ENCODE measurements at places on chromosomes 7 and 10. TPM values are rescaled to one million over a fixed set of nuclear protein-coding genes. Genes with fewer than 3 reads are reported as not detected.

Gene NME8
- polyA plus RNA-seq: 0.27 TPM

Gene GPR141
- 0.40 TPM for polyA plus RNA-seq

GRCh38 chr7:1666823-1667565, 3.1 kb upstream of the ELFN1 start:
- DNase-seq: no peak

DNA sequence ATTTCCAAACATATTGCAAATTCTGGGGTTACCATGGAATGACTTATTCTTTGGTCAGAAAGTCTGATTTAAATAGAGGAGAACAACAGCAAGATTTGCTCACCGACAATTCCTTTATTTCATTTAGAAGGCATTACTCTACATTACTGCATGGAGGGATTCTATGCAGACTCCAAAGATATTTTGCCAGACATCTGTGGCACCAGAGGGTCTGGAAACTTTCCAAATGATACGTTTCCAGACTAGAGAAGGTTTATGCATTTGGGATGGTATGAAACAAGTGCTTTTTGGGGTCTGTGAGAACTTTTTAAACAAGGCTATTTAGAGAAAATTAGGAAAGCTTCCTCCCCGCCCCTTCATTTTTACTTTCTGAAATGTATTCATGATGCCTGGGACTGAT, 125.3 kb downstream of the SAMD9 start:
- DNase-seq: no peak
